ENCODE measurements at places on chromosomes 12 and 14.

- DNase-seq = no peak
Observed at GRCh38 chr12:11014234-11014633, 8.2 kb downstream of the TAS2R19 start.

DNA sequence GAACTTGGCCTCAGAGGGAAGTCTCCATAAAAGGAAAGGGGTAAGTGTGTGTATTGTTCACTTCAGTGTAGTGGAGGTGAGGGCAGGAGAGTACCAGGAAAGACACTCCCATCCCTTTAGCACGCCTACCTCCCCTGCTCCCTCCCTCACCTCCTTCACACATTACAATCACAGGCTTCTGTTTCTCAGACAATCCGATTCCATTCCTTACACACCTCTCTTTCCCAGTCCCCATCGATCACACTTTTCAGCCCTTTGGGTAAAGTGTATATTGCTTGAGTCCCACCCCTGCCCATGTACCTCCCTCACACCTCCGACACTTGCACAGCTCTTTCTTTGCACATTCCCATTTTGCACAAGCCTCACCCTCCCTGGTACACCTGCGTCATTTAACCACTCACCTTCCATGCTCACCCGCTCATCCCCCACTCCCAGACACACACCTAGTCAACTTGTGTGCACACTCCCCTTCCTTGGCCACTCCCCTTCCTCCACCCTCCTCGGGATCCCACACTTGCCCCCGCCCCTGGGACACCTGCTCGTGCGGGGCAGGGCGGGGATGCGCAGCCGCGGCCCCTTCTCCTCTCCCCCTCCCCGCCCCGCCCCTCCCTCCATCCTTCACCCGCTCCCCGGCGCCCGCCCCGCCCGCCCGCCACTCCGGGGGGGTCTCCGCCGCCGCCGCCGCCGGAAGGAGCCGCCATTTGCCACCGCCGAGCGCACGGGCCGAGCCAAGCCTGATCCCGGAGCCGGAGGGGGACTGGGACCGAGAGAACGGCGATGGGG lies at the start of gene MARCHF9:
TSS of gene MARCHF9 (plus strand) at position 693 of the 783 bp plus-strand sequence. CDS start 426 bp downstream, outside the sequence.
- DNase-seq = no peak

DNA sequence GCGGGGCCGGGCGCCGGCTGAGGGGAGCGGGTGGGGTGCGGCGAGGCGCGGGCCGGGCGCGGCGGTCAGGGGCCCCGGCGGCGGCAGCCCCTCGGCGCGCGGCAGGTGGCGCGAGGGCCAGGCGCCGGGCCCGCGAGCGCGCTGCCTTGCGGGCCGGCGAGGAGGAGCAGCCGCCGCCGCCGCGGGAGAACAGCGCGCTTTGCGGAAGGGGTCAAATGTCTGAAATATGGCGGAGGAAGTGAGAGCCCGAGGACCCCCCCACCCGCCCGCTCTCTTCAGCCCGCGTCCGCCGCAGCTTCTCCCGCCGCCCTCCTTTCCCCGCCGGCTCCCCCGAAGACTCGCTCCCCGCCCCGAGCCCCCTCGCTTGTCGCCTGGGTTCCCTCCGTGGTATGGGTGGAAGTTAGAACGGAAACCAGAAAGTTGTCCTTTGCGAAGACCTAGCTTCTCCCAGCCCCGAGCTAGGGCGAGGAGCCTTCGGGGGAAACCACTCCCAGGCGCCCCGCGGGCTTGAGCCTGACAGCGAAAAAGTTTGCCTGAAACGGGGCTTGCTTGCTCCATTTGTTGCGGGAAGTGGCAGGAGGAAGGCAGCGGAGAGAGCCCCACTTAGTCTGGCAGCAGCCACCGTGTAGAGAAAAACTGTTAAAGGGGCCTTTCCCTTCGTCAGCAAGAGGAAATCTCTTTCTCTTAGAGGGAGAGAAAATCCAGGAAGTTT lies 551 bp downstream of the RAP1B start:
- peak; percentile 29 for DNase-seq

DNA sequence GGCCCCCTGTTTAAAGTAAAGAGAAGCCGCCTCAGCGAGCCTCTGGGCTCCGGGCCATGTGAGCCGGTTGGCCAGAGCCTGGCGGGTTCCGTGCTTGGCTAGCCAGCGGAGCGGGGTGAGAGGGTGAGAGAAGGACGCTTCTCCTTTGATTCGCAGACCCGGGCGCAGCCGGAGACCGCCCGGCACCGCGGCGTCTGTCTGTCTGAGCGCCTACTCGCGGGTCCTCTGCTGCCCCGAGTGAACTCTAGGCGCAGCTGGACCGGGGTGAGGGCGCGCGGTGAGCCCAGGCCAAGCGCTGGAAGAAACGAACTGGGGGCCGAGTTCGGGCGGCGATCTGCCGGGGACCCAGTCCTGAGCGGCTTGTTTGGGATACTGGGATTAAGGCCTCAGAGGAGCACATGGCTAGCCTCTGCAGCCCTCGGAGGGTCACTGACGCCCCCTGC lies 41.4 kb upstream of the TBX5 start:
- DNase-seq = no peak
